Sciatic nerve (tissue), 2 donors: ENCODE measurements at places on chromosomes 5 and 9. TPM values are rescaled to one million over a fixed set of nuclear protein-coding genes. Genes with fewer than 3 reads are reported as not detected.

WNT8A gene
- not detected for total RNA-seq

BAAT gene
- not detected for total RNA-seq

GRCh38 chr5:130024006-130024405 lies 119.7 kb downstream of the CHSY3 start:
- DNase-seq = no peak

GRCh38 chr5:181219262-181220177 lies 3.6 kb upstream of the TRIM41 start:
- no peak for DNase-seq

DNA sequence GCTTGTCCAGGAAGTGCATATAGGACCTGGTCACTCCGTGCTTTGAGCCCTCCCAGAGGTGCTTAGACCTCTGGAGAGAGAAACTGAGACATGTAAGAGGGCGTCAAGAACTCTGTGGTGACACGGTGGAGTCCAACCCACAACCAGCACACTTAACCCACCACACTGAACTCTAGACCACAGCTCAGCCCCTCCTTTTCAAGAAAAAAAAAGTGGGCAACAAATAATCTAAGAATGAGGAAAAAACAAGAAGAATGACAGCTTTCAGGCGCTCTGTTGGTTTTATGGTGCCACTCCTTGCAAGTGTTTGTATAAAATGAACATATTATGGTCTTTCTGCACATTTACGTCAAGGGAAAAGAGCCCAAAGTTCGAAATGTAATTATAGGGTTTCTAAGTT lies 50.2 kb upstream of the SNAPC3 start:
- DNase-seq = no peak
